Cortex of kidney (tissue), 1 donor: ENCODE measurements at places on chromosomes 7 and 10.

DNA sequence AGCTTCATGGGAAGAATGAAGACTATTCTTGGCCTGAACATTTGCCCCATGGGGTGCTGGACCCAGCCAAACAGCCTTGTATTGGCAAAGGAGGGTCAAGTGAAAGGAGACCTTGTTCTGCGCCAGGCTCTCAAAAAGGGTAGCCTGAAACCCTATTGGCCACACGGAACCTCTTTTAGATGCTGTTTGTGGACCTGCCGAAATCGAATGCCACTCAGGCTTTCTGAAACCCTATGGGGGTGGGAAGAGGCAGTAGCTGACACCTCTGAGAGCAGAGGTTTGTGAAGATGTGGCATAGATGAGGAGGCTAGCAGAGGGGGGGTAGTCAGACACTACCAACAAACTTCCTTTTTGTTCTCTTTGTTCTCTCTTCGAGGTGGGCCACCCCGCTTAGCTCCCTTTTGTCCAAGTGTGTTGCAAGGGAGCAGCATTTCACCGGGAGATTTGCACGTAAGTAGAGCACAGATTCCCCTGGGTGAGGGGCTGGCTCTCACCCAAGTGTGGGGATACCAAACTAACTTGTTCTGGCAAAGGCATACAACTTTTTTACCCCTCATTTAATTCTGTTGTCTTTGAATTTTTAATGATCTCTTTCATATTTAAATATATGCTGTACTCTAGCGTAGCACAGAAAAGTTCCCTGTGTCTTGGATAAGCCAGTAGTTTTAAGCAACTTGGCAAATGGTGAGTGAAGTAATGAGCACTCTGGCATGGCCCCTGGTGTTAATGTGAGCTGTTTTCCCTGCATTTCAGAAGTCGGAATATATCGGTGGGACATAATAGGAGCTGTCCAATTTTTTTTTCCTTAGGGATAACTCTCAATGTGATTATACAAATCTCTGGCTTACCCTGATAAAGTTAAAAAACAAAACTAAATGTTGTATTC lies 107.7 kb downstream of the SEPTIN7 start:
- DNase-seq: no peak

DNA sequence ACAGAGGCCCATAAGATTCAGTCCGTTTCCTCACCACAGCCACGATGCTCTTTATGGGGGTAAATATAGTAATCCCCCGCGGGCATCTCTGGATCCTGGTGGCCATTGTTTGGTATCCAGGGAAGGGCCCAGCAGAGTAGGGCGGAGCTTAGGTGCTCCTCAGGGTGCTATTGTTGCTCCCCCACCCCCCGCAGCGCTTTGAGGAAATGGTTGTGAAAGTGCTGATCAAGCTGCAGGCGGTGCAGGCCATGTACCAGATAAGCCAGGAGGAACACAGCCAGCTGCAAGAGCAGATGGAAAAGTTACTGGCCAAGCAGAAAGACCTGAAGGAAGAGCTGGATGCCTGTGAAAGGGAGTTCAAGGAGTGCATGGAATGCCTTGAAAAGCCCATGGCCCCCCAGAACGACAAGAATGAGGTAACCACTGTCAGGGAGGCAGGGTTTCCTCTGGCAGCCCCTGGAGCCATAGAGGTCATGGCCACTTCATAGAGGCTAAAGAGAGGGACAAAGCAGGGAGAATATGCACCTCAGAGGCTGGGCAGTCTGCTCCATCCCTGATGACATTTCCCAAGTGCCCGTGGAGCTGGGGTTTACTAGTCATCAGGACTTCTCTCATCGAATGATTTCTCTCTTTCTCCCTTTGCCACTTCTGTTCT lies 17.6 kb upstream of the FLNC start:
- no peak for DNase-seq

- DNase-seq: no peak
These were observed 4.3 kb downstream of the HNRNPF start for GRCh38 chr10:43404704-43405084.

GRCh38 chr10:10865303-10865702 lies 152.4 kb upstream of the CELF2 start:
- DNase-seq: no peak

GRCh38 chr10:79018521-79019011 lies 50.2 kb upstream of the ZMIZ1 start:
- no peak for DNase-seq

DNA sequence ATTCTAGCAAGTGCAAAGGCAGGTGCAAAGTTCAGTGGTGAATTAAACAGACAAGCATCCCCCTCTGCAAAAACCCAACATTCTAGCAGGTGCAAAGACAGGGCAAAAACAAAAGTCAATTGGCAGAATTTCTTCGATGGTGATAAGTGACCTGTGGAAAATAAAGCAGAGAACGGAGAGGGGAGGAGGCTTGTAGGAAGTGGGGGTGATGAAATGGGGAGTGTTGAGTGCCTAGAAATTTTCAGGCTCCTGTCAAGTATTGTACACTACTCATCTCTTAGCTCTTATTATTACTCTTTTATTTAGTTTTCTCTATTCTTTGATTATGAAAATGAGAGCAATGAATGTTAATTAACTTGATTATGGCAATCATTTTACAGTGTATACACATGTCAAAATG lies 2.4 kb upstream of the CD36 start:
- DNase-seq: no peak

- DNase-seq: no peak
These were observed 126.4 kb downstream of the GNAT3 start for GRCh38 chr7:80385508-80385907.

- no peak for DNase-seq
These were observed 206.0 kb upstream of the MDFIC start for GRCh38 chr7:114715907-114716306.

GRCh38 chr7:36303202-36304098 lies 86.2 kb upstream of the ANLN start:
- no peak for DNase-seq

DNA sequence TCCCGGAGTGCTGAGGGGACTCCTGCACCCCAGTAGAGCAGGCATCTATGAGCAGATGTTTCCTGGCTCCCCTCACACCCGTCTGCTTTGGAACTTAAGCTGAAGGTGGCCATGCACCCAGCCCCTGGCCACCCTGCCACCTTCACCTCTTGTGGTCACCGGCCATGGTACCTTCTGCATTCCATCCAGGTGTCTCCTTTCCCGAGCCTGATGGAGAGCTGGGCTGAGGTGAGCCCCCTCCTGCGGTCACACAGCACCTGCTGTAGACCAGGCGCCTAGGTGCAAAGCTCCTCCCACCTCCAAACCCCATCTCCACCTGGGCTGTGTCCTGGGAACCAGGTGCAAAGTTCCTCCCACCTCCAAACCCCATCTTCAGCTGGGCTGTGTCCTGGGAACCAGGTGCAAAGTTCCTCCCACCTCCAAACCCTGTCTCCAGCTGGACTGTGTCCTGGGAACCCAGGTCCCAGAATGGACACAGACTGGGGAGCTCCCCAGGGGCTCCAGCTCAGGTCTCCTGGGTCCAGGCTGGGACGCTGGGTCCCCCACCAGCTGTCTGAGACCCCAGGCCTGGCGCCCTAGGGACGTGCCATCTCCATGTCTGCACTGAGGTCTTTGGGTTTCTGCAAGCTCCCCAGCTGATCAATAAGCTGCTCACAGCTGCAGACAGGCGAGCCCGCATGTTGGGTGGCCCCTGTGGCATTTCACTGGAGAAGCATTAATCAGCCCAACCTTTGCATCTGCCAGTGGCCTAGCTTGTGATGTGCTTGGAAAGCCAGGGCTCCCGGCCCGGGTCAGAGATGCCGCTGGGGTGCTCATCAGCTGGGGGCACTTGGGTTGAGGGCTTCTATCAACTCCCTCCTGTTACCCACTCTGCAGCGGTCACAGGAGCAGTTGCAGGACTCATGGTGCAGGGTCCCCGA lies 61.2 kb upstream of the INPP5A start:
- DNase-seq: no peak

DNA sequence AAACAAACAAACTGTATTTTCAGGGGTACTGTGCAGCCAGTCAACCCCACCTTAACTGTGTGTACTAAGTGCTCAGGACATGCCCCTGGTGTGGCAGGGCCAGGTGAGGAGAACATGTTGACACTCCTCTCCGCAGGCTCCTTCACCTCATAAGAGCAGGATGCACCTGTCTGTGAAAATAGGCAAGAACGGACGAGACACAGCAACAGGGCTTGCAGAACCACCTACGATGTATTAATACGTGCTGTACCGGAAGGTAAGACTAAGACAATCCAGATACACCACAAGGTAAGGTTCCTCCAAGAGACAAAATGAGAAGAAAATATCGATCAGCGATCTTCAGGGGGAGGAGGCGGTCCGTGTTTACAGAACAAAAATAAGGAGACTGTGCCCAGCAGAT lies 65.8 kb upstream of the CAMK2B start:
- no peak for DNase-seq

DNA sequence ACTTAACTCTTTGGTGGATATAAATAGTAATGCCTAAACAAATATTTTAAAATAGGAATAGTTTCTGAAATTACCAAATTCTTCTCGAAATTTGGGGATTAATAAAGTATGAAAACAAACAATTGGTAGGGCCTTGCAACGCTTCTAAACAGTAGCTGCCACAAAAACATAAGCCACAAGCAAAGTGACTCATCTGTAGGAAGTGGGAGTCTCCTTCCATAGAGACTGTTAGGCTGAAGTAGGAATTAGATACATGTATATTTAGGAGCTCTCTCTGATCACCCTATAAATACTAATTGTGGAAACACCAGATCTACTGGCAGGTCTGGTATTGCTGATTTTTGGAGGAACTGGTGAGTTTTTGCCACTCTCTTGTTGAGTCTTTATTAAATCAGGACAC lies 5.7 kb upstream of the LMOD2 start:
- no peak for DNase-seq

GRCh38 chr10:44478040-44478439 lies 93.1 kb upstream of the CXCL12 start:
- no peak for DNase-seq
